CD4-positive, CD25-positive, alpha-beta regulatory T cell (primary cell): ENCODE measurements at places on chromosomes 1 and 21.

DNA sequence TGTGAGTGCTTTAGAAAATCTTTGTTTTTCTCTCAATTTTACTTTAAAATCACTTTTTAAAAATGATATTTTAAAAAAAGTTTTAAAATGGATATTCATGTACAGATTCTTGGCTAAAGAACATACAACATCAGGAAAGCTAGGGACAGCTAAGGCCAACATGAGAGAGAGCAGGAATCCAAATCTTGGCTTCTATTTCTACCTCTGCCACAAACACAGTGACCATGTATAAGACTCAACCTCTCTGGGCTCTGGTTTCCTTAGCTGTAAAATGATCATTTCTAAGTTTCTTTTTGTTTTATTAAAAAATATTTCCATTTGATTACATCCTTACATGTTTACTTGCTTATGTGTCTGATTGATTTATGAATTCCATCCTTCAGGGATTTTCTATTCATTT, 1.2 kb downstream of the VCAM1 start:
- no peak for DNase-seq

DNA sequence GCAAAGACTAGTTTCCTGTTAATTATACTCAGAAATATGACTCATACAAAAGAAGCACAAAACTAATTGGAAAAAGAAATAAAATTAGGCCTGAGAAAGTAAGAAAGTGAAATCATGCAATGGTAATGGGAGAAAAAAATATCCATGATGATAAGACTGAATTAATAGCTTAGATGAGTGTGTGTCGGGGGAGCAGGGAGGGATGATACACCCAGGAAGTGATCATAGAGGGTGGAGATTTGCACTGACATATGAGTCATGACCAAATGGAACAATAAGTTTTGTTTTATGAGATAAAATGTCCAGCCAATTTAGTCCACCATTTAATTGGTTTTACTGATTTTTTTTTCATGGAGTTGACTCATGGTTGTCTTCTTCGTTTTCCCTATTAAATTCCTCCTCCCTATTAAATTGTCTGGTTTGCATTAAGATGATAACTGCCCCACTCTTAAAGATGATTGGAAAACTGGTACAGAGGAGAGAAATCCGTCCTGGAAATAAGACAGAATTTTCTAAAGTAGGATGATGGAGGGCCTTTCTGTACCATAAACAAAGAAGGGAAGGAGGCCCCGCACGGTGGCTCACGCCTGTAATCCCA, 111.7 kb upstream of the KCNJ6 start:
- no peak for DNase-seq

DNA sequence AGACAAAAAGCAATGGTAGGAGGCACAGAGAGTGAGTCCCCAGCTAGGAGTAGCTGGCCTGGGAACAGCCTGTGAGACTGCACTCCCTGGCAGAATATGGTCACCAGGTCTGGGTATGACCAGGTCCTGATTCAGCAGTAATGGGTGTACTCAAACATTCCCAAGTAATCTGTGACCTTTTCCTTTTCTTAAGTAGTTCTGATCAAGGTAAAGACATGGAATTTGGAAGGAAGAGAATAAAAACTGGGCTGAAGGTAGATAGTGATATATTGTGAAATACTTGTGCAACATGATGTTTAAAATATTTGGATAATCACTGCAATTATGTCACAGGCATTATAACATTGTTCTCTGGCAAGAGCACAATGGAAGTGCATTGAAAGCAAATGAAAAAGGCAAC, 147.2 kb upstream of the DPYD start:
- no peak for DNase-seq

- no peak for DNase-seq
Observed at GRCh38 chr1:89822109-89822962, 1.5 kb downstream of the LRRC8D start.

- no peak for DNase-seq
Observed at GRCh38 chr21:45104560-45104959, 30.2 kb downstream of the ADARB1 start.

GRCh38 chr1:150162582-150162861, 12.8 kb downstream of the PLEKHO1 start:
- DNase-seq: no peak

DNA sequence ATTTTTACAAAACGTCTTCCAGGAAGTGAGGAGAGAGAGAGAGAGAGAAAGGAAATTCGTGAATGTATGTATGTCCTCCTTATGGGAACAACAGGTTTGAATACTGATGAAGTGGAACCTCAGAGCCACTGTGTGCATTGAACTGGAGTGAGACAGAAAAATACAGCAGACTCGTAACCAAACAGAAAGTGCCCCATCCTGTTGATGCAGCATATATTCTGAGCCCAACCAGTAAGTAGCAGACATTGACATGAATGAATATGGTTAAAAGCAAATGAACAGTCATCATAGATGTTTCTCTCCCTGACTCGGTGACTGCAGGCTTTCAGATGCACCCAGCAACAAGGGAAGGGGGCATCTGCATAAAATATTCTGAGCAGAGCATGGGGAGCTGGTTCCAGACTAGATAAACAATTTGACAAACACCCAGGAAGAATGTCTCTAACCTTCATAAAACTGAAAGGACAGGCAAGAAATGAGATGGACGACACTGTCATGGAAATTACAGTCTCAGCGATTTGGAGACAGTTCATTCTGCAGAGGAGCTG, 471.0 kb upstream of the PBX1 start:
- DNase-seq: no peak

DNA sequence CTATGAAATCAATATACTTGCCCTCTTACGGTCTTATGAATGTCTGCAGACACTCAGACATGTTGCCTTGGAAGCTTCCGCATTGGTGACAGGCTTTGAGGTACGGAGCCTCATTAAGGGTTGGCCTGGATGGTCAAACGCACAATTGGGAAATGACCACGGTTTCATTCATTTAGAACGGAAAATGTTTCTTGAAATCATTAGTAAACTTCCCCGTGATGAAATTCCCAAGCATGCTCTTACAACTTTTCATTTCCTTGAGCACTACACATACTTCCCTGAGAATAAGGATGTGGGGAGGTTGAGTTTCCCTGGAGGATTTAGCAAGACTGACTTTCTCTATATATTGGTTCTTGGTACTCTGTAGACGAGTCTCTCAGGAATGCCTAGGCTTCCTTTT, 146.3 kb downstream of the HLX start:
- DNase-seq: no peak

DNA sequence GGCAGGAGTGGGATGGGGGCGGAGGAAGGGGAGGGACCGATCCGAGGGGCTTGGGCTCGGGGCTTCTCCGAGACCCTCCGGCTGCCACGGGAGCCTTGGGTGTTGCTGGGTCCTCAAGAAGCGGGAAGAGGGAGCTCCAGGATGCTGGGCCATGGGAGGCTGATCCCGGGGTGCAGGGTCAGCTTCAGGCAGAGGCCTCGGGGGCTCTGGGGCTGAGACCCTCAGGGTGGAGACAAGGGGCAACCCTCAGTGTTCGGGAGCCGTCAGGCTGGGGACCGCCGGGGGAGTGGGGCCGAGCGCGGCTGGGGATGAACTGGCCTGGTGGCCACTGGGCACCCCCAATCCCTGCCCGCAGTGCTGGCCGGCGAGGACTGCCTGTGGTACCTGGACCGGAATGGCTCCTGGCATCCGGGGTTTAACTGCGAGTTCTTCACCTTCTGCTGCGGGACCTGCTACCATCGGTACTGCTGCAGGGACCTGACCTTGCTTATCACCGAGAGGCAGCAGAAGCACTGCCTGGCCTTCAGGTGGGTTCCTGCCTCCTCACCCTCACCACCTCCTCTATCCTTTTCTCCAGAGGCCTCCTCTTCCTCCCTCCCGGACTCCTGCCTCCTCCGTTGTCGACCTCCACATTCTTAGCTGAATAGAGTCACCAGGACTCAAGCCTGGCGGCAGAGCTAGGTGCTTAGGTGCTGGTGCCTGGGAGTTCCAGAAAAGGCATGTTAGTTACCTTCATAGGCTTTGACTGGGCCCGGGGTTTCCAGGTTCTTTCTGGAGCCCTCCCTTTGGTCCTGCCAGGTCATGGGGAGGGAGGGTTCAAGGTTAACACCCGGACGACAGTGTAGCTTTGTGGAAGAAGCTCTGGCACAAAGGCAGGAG, 631 bp downstream of the SHISA4 start:
- no peak for DNase-seq

DNA sequence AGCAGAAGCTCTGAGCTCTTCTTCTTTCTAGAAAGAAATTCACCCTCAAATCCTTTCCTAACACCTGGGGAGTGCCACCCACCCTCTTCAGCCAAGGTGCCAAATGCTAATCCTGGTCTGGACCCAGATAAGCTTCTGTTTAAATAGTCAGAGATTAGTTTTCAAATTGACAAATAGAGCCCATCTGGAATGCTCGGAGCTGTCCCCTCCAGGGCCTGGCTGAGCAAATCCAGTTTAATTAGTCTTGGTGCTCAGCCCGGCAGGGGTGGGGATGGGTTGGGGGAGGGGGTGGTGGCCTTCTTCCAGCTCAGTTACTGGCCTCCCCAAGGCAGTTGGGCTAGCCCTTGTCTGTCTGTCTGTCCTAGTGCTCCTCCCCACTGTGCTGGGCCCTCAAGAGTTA, 269.5 kb downstream of the GRIK3 start:
- no peak for DNase-seq

DNA sequence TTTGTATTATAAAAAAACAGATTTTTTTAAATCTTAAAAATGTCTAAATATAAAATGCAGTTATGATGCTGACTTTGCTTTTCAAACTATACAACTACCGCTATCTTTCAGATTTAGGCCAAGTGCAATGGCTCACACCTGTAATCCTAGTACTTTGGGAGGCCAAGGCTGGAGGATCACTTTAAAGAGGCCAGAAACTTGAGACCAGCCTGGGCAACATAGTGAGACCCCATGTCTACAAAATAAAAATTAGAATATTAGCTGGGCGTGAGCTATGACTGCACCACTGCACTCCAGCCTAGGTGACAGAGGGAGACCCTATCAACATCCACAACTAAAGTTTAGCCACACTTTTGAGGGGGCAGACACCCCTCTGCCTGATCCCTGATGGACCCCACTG, 20.3 kb downstream of the ZBTB17 start:
- DNase-seq: no peak

DNA sequence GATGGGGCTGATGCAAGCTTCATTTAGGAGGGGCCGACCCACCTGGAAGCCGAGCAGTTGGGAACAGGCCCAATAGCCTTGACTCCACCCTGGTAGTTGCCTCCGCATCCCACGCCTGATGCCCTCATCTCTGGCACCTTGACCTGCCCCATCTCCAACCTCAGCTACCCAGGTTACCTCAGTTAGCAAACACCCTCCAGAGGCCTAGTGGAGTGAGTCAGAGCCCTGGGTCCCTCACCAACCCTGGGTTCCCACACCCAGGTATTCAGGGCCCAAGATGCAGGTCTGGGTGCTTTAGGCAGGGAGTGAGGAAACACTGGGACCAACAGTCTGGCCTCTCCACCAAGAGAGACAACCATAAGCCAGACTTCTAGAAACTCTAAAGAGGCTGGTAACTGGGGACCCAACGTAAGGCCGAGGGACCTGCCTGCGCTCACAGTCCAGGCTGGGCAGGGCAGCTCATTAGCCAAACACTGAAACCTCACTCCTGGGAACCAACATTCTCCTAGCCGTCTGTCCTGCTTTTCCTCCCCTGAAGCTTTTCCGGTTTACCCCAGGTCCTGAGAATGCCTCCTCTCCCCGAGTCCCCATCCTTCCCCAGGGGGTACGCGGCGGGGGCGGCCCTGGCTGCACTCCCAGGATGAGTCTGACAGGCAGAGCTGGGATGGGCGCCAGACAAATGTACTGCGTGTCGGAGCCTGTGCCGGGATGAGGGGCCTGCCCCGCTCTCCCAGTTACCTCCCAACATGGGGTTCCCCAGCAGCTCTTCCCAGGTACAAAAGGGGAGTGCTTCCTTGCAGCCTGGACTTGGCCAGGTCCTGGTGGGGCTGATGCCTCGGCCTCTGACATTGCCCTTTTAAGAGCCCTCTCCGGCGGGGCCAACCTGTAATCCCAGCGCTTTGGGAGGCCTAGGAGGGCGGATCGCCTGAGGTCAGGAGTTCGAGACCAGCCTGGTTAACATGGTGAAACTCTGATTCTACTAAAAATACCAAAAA, 8.9 kb upstream of the CELSR2 start:
- no peak for DNase-seq

DNA sequence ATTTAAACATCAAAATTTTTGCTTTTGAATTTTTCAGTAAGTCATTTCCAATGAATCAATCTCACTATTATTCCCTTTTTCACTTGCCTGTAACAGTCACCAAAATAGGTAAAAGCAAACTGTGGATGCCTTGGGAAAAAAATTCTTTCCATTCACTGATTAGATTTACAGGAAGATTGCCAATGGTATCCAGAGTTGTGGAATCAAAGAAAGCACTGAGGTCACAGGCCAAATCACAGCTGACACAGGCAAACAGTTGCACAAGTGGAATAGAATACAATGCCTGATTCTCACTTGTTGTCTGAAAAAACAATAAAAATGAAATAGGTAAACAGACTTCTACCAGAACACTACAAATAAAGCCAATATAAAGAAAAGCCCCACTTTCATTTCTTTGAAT, 48.4 kb downstream of the LTN1 start:
- no peak for DNase-seq

GRCh38 chr1:35931446-35932157, 697 bp downstream of the AGO3 start:
- DNase-seq: no peak

GRCh38 chr21:37058261-37058660, 14.6 kb downstream of the PIGP start:
- DNase-seq: no peak

DNA sequence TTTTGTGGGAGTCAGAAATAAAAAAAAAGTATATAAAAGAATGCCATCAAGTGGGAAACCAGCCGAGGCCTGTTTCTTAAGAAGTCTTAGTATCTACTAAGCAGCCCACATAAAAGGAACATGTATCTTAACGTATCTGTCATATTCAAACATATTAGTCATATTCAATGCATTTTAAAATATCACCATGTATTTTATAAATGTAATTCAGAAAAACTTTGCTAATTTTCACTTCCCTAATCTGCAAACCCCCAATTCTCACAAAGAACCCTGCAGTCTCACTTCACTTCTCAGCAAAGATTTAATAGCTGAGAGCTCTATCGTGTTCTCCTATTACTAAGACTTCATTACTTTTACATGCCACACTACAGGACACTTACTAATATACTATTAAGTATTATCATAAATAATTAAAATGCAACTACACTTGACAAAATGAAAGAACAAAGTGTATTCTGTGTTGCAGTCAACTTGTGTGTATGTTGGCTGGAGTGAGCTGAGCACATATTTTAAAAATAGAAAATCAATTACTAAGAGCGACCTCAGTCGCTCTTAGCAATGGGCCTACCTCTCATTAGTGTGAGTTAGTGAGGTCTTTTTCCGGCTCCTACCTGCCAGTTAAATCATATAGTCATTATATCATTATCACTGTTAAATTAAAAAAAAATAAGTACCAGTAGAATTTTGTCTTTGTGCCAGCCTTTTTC, 484.3 kb downstream of the LMO4 start:
- DNase-seq: no peak

GRCh38 chr1:15577691-15578090, 7.2 kb downstream of the AGMAT start:
- DNase-seq: no peak
